ENCODE measurements at places on chromosomes 12 and 14.

DNA sequence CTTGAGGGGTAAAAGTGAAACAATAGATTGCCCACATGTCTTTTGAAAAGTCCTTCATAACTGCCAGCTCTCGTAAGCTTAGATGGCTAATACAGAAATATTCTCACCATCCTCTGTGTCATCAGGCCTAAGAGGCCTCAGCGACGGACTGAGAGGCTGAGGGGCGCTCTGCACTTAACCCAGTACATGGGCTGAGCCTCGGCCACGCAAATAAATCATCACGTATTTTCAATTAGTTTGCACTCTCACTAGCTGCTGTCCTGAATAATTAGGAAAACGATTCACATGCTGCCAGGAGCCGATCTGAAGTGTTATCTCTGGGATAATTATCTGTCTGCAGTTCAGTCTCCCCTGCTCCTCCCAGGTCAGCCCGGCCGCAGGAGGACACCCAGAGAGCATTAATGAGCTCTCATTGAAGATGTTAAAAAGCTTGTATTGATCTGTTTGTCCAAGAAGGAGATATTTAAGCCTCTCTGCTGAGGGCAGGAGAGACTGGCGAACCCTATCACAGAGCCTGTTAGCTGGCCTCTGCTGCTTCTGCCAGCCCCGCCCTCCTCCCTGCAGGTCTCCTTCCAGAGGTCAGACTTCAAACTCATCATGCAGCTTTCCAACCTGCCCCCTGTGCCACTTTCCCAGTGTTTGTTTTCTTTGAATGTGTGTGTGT lies 1051.3 kb downstream of the VRK1 start:
- no peak for DNase-seq

DNA sequence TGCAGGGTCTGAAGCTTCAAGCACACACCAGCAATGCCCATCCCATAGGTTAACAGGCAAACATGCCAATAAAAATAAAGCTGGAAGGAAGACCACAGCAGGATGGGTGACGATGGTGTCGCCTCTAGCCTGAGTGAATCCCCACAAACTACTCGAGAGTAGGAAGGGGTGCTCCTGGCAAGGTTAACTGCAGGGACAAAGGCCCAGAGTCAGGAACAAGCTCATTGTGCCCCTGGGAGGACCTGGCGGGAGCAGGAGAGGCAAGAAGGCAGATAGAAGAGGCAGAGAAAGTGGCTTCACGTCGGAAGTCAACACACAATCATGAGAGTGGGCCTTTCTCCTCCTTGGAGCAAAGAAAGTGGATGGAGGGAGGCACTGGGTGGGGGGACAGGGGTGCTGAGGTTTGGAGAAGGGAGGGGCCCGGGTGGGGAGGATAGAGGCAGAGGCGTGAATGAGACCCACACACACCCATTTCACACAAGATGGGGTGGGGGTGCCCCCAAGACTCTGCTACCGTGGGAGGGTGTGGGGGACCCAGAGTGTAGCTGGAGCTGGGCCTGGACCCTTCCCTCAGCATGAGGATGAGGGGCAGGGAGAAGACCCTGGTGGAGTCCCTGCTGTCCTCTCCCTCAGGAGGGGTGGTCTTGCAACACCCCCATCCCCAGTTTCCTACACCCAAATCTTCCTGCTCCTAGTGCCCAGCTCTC lies 43.1 kb downstream of the DIO3 start:
- DNase-seq, result no peak

GRCh38 chr14:37678916-37679315 lies 83.5 kb downstream of the TTC6 start:
- DNase-seq, result no peak

- DNase-seq, result no peak
Observed at GRCh38 chr12:22002430-22002829, 43.6 kb upstream of the CMAS start.

DNA sequence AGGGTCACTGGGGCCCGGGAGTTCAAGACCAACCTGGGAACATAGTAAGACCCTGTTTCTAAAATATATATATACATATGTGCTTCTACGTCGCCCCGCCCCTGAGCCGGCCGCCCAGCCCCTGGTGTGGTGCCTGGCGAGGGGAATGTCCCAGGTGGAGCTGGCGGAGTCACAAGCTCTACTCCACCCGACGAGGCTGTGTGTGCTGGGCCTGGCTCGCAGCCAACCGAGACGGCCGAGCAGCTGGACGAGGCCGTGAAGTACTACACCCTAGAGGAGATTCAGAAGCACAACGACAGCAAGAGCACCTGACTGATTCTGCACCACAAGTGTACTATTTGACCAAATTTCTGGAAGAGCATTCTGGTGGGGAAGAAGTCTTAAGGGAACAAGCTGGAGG lies 22.1 kb upstream of the ITPK1 start:
- no peak for DNase-seq

GRCh38 chr12:123972457-123973401 lies at the start of the genes CCDC92 and ZNF664:
CCDC92 (minus strand) TSS chr12:123972831; CDS start chr12:123944305, 28,526 bp downstream.
ZNF664 (plus strand) TSS chr12:123973215; CDS start chr12:124012145, 38,930 bp downstream.
- peak; percentile 81 for DNase-seq

GRCh38 chr14:53564870-53565269 lies 391.8 kb downstream of the BMP4 start:
- DNase-seq, result no peak

GRCh38 chr12:117002051-117002817 lies 91.5 kb downstream of the FBXW8 start:
- DNase-seq, result no peak

- no peak for DNase-seq
Observed at GRCh38 chr12:26874501-26875296, 41.7 kb upstream of the ITPR2 start.

- DNase-seq, result no peak
Observed at GRCh38 chr12:102421802-102422583, 58.4 kb downstream of the IGF1 start.

DNA sequence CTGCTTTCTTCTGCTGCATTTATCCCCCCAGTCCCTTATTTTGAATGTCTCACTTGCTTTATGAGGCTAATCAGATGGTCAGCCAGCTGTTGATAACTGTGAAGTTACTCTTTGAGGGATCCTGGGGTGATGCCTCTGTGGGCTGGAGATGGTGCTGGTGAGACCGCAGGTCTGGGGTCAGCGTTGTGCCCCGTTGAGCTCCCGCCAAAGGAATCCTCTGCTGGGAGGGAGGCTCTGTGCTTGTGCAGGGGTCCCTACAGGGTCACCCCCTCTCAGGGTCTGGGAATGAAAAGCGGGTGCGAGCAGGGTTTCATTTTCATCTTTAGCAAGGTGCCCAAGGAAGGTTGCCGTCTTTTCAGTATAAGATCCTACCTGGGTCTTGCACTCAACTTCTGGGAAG lies 161.2 kb upstream of the RTL1 start:
- DNase-seq, result no peak

DNA sequence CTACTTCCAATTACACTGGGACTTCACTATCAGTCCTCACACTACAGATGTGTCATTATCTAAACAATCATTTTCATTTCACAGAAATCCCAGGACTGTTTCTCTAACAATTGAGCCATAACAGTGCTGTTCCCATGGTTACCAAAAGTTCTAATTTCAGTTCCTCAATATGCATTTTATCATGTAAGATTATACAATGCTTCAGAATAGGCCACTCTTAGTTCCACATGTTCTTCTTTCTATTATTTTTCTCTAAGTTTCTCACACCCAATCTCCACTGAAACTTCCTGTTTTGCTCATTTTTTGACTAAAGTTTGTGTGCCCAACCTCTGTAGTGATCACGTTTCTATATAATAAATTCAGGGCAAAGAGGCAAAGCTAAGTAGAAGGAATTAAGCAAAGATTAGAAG lies 185.8 kb downstream of the DUSP6 start:
- no peak for DNase-seq

DNA sequence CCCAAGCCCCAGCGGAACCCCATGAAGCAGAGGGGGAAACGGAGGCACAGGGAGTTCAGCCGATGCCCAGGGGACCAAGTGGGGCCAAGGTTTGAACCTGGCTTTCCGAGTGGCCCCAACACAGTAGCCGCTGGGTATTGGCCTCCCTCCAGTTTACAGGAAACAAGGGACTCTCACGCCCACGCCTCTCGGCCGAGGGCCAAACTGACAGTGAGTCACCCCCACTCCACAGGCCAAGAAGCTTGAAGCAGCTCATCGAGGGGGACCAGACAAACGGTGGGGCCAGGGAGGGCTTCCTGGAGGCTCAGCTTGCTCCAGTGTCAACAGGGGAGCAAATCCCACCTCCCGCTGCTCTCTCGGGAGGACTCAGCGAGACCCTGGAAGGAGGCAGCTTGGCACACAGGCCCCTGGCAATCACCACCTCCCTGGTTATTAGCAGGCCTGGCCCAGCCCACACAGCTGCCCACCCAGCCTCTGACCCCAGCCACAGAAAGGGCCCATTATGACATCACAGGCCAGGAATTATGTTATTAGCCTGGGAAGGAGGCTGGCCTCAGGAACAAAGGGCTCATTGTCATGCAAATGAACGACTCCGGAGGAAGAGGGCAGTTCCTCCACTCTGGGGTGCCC lies 54.6 kb downstream of the NCOR2 start:
- peak; percentile 89 for DNase-seq

GRCh38 chr12:89775063-89775985 lies 66.7 kb upstream of the ATP2B1 start:
- DNase-seq, result no peak

DNA sequence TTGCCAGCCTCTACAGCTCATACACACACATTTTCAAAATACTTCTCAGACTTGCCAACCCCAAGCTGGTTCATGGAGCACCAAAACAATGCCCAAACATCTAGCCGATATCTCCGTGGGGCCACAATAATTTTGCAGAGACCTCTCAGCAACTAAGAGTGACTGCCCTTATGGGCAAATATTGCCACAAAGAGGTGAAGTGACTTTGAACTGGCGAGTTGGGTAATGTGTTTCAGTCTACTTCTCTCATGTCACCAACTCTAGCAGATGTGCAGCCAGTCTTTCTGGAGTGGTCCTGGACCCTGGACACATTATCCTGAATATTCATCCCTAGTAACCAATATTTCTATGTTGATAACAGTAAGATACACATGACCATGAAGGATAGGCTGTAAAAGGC lies 290.3 kb downstream of the EMP1 start:
- DNase-seq, result no peak

DNA sequence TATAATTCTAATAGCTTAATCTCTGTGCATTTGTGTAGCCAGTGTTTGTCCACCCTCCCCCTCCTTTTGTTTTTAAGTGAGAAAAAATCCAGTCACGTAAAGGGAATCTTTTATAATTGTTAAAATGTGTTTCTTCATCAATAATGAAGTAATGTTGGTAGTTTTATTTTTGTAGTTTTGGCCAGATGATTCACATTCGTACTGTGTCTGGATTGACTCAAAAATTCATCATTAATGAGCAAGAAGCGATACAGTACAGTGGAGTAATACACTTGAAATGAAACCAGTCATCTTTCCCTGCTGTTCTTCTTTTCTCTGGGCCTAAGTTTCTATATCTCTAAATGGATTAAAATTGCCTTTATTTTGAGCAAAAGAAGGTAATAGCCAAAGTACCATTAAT lies 86.5 kb downstream of the SRGAP1 start:
- peak; percentile 71 for DNase-seq

- DNase-seq, result no peak
Observed at GRCh38 chr14:71532344-71532743, 399.9 kb upstream of the RGS6 start.

DNA sequence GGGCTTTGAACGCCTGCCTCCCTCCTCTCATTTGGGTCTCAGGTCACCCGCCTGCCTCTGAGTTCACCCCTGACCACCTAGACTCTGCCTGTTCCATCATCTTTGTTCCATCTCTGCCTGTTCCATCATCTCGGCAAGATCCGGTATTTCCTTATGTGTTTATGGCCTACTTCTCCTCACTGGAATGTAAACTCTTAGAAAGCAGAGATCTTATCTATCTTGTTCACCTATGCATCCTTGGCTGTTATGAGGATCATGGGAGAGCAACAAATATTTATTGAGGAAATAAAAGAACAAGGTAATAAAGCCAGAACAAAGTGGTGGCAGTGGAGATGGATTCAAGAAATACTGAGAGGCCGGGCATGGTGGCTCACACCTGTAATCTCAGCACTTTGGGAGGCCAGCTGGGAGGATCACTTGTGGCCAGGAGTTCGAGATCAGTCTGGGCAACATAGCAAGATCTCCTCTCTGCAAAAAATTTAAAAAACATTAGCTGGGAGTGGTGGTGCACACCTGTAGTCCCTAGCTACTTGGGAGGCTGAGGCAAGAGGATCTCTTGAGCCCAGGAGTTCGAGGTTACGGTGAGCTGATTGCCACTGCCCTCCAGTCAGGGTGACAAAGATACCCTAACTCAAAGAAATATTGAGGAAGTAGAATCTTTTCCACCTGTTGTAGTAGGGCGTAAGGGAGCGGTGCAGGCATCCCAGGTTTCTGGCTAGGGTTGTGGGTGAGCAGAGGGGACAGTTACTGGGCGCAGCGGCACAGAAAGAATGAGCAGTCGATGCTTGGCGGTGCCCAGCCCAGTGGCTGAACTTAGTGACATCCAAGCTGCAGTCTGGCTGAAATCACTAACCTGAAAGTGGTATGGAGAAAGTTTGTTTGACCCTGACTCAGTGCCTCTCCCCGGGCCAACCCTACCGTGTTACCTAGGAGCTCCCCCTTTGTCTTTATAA lies 1.7 kb upstream of the KLC1 start:
- no peak for DNase-seq

DNA sequence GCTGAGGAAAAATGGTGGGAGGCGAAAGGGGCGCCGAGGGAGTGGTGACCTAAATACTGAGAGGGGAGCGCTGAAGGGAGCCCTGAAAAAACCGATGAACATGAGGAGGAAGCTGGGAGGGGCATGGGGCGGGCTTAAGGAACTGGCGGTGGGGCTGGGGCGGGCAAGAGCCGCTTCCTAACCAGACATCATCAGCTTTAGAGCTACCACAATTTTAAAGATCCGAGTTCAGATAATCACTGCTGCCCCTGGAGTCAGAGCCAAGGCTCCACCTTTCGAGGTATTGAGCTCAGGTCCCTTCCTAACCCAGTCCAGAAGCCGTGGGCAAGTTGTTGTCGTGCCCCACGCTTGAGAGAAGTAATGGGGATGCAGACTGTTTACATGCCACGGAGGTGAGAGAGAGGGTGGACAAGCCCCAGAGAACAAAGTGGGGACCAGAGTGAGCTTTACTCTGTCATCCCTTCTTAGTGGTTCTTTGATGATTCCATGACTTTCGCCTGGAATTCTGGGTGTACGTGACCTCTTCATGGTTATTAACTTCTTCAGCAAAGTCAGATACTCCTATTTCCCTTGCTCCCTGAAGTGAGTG lies 393 bp downstream of the ORMDL2 start:
- DNase-seq, result no peak

Measured in GM04504 (cell line).